Activated CD4-positive, CD25-positive, alpha-beta regulatory T cell treated with anti-CD3 and anti-CD28 coated beads, Interleukin-2, amount 50 U/mL, for 16 hours (primary cell): ENCODE measurements at places on chromosomes 16 and 17.

DNA sequence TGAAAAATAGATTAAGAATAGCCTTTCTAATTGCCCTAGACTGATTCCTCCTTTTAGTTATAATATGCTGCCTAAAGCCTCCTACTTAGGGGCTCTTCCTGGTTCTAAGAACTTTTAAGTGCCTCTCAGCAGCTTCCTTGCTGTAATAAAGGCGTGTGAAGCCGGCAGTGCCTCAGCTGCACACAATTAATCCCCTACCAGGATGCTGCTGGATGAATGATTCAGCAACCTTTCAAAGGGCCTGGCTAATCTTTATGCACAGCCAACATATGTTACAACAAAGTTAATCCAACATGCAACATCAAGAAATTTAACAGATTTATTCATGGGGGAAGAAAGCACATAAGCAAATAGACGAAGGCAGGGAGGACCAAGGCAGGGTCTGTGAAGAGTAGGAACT lies 145.2 kb downstream of the PMP22 start:
- no peak for DNase-seq

DNA sequence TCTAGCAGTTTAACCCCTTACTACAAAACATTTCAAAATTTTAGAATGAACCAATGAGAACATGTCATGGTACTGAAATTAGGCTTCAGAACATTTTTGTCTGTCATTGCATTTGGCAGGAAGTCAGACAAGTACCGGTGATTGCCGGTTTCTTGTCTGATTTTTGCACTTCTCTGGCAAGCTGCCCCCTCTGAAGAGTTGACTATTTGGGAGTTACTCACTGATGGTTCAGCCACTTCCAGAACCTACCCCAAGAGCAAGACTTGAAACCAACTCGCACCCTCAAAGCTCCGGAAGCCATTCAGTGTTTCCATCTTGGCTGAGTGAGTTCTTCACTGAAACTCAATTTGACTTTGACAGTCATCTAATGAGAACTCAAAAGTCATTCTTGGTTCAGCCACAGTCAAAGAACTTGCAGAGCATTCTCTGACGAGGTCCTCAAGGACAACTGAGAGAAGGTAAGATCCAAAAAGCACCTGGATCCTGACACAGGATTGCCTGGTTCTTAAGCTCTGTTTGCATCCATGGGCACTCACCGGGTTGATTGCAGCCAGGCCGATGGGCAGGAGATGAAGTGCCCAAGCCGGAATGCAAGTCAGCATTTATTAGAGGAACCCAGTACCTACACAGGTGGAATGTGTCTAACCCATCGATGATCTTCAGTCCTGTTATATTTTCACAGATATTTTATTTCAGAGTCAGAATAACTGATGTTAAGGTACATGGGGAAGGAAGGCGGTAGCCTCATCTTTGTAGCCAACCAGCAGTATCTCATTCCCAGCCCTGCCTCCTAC lies 93.6 kb downstream of the USP22 start:
- DNase-seq, result no peak

DNA sequence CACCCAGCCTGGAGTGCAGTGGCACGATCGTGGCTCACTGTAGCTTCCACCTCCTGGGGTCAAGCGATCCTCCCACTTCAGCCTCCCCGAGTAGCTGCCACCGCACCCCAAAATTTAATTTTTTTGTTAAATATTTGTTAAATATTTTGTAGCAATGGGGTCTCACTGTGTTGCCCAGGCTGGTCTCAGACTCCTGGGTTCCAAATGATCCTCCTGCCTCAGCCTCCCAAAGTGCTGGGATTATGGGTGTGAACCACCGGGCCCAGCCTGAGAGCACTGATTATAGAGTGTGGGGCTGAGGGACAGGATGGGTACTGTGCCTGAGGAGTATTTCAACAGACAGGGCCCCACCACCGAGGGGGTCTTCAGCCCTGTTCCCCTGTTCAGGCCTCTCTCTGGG lies 35.6 kb downstream of the TPSG1 start:
- no peak for DNase-seq

GRCh38 chr16:16036359-16036792 lies 87.0 kb downstream of the ABCC1 start:
- DNase-seq, result no peak

- DNase-seq, result no peak
These were observed 45.3 kb downstream of the WNT3 start for GRCh38 chr17:46773221-46773605.

DNA sequence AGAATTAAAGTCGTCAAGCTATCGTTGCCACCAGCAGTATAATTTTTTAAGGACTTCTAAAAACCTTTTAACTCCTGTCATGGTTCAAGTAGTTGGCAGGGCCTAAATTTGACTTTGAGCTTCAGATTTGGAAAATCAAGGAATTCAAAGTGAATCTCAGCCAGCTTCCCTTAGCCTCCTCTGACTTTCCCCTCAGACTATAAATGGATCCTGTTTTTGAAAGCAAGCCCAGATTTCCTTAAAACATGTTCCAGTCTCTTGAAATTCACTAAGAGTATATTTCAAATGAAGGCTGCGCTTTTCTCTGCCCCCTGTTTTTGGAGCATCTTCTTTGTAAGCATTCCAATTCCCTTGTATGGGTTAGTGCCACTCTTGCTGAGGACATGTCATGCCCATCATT lies 101.8 kb upstream of the CDH8 start:
- no peak for DNase-seq

GRCh38 chr17:35117984-35118383 lies 1.7 kb downstream of the RAD51D start:
- no peak for DNase-seq

GRCh38 chr17:35892091-35893035 lies 12.2 kb upstream of the CCL5 start:
- no peak for DNase-seq

DNA sequence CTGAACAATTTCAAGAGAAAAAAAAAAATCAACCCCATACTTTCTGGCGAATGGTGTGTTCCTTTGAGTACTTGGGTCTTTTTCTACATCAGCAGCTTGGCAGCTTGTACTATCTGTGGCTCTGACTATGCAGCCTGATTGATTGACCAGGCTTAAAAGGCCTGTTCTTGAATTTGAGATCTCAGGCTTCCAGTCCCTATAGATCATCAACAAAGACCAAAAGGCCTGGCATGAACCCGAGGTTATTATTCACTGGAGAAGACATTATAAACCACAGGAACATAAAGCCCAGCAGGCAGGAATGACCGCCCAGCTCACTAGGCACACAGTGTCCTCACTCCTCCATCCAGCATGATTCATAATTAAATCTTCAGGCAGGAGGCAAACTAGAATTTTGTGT lies 32.1 kb upstream of the CDH3 start:
- DNase-seq, result no peak

- DNase-seq, result no peak
These were observed 448.4 kb downstream of the HS3ST3B1 start for GRCh38 chr17:14749269-14749668.

GRCh38 chr17:47850692-47851573 lies at the start of gene SP6:
Gene SP6, minus strand, starts transcription at chr17:47851163. Its CDS starts 2,734 bp downstream, at chr17:47848429.
- DNase-seq, result peak; percentile 11

- peak; percentile 17 for DNase-seq
These were observed at the start of gene MPP2 for GRCh38 chr17:43907425-43907981. Gene MPP2, minus strand, starts transcription at chr17:43907536. Its CDS starts 3,076 bp downstream, at chr17:43904460.
